ENCODE measurements at places on chromosomes 11 and 22.
A peak's percentile ranks its signal among the peaks of the same experiment; 100 is the strongest.

GRCh38 chr11:91163619-91164451 lies 941.0 kb upstream of the CHORDC1 start:
- H3K4me1 ChIP-seq, result no peaks in the 10 kb centered on the region
- no peaks in the 10 kb centered on the region for H3K27me3 ChIP-seq
- DNase-seq, result no peak
- no peaks in the 10 kb centered on the region for H3K36me3 ChIP-seq

- H3K4me3 ChIP-seq, result no peak overlapping the region
- no peaks in the 10 kb centered on the region for H3K4me1 ChIP-seq
- no peak for DNase-seq
- H3K36me3 ChIP-seq, result no peaks in the 10 kb centered on the region
These were observed 17.3 kb downstream of the RHOD start for GRCh38 chr11:67073908-67074307.

DNA sequence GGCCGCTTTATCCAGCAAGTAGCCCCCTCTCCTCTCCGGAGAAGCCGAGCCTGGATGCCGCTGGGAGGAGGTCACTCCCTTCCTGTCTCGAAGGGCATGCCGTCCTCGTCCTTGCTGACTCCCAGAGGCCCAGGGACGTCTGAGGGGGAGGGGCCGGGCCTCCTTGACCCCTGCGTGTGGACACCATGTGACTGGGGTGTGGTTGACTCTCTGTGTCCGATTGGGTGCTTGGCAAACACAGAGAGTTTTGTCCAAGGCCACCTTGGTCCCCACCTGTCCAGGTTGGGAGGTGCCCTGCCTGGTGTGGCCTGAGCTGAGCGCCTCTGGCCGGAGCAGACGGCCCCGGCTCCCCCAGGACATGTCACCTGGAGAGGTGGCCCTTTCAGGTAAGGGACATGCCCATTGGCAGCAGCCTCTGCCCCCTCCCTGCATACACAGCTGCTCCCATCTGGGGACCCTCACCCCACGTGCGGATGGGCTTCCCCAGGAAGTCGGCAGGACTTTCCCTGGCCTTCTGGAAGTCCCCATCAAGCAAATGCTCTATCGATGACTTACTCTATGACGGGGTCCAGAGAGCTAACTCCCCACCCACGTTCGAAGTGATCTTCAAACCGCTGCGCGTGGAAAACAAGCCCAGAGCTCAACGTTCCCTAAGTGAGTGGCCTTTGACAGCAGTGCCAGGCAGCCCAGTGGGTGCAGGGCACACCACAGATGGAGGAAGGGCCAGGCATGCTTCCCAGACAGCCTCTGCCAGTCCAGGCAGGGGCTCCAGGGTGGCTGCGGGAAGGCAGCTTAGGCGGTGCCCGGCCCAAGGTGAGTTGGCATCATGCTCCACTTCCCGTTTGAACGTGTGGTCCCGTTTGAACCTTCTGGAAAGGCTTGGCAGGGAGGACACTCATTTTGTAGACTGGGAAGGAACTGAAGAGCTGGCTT lies at the start of gene SMIM38:
Gene SMIM38, plus strand, starts transcription at position 634 of the 933 bp plus-strand sequence. CDS start 1,912 bp downstream, outside the sequence.
- H3K4me3 ChIP-seq, result no peak within 1 kb of the TSS
- no peak for DNase-seq
- H3K27me3 ChIP-seq, result peaks cover 5% of the 10 kb centered on the region
- peaks cover under 1% of the 10 kb centered on the region for H3K36me3 ChIP-seq

DNA sequence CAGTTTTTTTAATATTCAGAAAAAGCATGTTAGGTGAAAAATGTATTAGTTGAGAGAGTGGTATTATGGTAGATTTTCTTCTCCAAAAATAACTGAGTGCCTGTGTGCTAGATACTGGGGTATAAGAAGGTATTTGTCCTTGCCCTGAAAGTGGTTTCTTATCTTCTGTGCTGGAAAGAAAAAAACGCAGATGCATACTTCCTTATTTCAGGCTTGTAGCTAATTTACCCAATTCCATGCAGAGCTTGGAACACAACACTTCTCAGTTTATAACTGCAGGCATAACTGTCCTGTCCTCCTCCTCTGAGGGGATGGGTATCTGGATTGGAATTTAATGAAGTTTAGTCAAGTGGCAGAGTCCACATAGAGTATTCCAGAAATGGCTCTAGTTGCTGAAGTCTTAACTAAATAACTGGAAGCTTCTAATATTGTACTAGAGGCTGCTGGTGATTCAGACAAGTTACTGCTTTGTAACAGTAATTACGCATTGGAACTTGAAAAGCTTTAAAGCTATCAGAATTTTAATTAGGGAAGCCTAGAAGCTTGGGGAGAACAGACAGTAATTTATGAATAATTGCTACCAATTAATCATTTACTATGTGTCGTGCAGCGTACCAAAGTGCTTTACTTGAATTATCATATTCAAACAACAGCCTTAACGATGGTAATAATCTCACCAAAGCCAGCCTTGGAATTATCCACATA lies 12.7 kb upstream of the C11orf91 start:
- no peak for DNase-seq
- peaks cover 24% of the 10 kb centered on the region for H3K36me3 ChIP-seq
- H3K27me3 ChIP-seq, result no peaks in the 10 kb centered on the region
- no peak overlapping the region for H3K27ac ChIP-seq

- H3K36me3 ChIP-seq, result no peaks in the 10 kb centered on the region
- no peak overlapping the region for H3K27ac ChIP-seq
- peaks cover 11% of the 10 kb centered on the region for H3K4me1 ChIP-seq
- H3K27me3 ChIP-seq, result no peaks in the 10 kb centered on the region
These were observed 7.1 kb downstream of the CASP12 start for GRCh38 chr11:104891135-104891534.

GRCh38 chr11:130645164-130645842 lies 196.9 kb downstream of the ADAMTS15 start:
- H3K36me3 ChIP-seq, result no peaks in the 10 kb centered on the region
- no peaks in the 10 kb centered on the region for H3K4me1 ChIP-seq
- no peak overlapping the region for H3K27ac ChIP-seq
- no peak overlapping the region for H3K4me3 ChIP-seq
- no peak for DNase-seq

GRCh38 chr11:111707039-111707690 lies 59.0 kb downstream of the PPP2R1B start:
- peaks cover 41% of the 10 kb centered on the region for H3K36me3 ChIP-seq
- no peak overlapping the region for H3K4me3 ChIP-seq
- no peak overlapping the region for H3K27ac ChIP-seq

GRCh38 chr22:41899992-41900651 lies 14.8 kb downstream of the SHISA8 start:
- H3K27me3 ChIP-seq, result no peaks in the 10 kb centered on the region
- no peak for DNase-seq
- no peak overlapping the region for H3K4me3 ChIP-seq
- H3K27ac ChIP-seq, result no peak overlapping the region

DNA sequence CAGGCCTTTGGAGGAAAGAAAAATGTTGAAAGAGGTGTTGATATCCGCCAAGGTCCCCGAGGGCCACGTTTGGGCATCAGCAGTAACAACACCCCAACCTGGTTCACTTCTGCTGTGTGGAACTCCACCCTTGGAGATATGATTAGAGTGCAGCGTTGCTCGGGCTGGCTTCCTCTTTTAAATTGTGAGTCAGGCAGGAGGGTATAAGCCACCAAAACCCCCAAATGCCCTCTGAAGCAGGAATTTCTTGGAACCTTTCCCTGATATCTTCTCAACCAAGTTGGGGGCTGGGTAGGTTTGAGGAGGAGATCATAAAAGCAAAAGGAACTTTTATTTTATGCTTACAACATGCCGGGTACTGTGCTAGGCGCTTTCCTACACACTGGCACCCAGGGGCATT lies 6.4 kb upstream of the C11orf96 start:
- H3K36me3 ChIP-seq, result no peaks in the 10 kb centered on the region
- no peak for DNase-seq
- peaks cover 2% of the 10 kb centered on the region for H3K4me1 ChIP-seq
- no peak overlapping the region for H3K27ac ChIP-seq
- peaks cover 11% of the 10 kb centered on the region for H3K27me3 ChIP-seq

GRCh38 chr11:3855808-3856491 lies 486 bp downstream of the STIM1 start:
- H3K36me3 ChIP-seq, result no peaks in the 10 kb centered on the region
- H3K4me3 ChIP-seq, result peak overlapping the region; percentile 98
- no peaks in the 10 kb centered on the region for H3K27me3 ChIP-seq
- DNase-seq, result no peak

GRCh38 chr22:39282645-39283321 lies 36.6 kb downstream of the RPL3 start:
- H3K36me3 ChIP-seq, result peaks cover 2% of the 10 kb centered on the region
- DNase-seq, result no peak
- H3K4me3 ChIP-seq, result no peak overlapping the region
- H3K4me1 ChIP-seq, result peaks cover 11% of the 10 kb centered on the region

- H3K27ac ChIP-seq, result no peak overlapping the region
- H3K4me1 ChIP-seq, result peaks cover 2% of the 10 kb centered on the region
- H3K4me3 ChIP-seq, result no peak overlapping the region
- no peaks in the 10 kb centered on the region for H3K36me3 ChIP-seq
- no peaks in the 10 kb centered on the region for H3K27me3 ChIP-seq
These were observed 28.2 kb downstream of the SLC22A12 start for GRCh38 chr11:64619196-64619595.

DNA sequence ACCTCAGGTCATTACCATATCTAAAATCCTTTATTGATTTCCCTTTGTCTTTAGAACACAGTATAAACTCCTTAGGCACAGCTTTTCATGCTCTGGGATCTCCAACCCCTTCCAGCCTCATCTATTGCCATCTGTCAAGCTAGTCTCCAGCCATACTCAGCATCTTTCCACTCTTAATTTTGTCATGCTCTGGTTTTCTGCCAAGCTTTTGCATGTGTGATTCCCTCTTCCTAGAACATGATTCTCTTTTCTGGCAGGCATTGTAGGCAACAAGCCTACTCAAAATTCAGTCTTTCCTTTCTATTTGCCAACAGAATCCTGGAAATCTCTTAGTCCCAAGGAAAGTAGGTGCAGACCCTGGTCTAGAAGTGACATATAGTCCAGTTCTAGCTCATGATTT lies 35.5 kb upstream of the SLC6A5 start:
- H3K27ac ChIP-seq, result no peak overlapping the region
- no peak for DNase-seq
- no peaks in the 10 kb centered on the region for H3K4me1 ChIP-seq
- H3K27me3 ChIP-seq, result peaks cover 5% of the 10 kb centered on the region

DNA sequence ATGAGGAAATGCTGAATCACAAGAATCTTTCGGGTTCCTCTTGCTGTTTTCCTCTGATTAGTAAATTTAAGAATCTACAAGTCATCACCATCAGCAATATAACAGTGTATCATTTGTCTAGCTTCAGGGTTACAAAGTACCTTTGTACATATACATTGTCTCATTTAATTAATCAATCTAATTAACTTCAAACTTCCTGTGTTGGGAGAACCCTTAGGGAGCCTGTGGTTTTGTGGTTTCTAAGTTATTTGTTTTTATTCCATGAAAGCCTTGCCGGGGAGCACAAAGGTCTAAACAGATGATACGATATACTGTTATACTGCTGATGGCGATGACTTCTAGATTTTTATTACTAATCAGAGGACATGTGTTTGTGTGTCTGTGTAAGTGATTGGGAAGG lies 41.0 kb downstream of the TIMP3 start:
- H3K4me1 ChIP-seq, result no peaks in the 10 kb centered on the region
- no peaks in the 10 kb centered on the region for H3K36me3 ChIP-seq
- H3K27ac ChIP-seq, result no peak overlapping the region
- DNase-seq, result no peak
- H3K27me3 ChIP-seq, result peaks cover 7% of the 10 kb centered on the region

- no peak overlapping the region for H3K4me3 ChIP-seq
- peaks cover 38% of the 10 kb centered on the region for H3K36me3 ChIP-seq
- no peaks in the 10 kb centered on the region for H3K27me3 ChIP-seq
- peak overlapping the region; percentile 49 for H3K27ac ChIP-seq
- no peak for DNase-seq
These were observed 83.8 kb downstream of the TBC1D22A start for GRCh38 chr22:46846150-46846831.

DNA sequence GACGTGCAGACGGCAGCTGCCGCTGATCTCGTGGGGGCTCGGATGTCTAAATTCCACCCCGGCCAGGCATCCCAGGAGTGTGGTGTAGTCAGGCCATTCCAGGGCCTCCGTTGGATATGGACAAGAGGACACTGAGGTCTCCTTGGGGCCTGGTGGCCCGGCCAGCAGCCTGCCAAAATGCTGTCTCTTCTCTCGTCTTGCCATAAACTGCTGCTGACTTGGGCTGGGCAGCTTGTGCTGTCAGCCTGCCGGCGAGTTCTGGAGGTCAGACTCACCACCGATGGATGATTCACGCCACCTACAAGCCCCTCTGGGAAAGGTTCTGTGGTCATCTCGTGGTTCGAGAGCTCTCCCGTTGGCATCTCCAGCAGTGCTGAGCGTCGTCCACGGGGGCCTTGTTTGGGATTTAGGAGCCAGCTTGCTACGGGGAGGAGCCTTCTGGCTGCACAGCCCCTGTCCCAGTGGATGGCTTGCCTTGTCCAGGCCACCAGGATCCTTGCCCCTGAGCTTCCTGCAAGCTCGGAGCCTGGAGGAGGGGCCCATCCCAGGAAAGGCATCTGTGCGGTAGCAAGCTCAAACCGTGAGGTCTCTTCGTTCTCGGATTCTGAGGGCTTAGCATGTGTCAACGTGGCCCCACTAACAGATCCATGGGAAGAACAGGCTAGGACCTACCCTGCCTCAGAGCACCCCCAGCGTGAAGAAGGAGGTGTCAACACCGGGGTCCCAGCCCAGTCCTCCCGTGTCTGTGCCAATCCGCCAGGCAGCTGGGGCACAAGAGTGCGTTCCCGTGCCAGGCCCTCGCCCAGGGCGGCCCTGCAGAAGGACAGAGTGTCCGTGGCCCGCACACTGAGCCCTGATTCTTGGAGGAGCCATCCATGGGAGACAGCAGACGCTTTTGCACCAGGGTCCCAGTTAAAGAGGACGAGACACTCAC lies 1114.1 kb downstream of the BRD1 start:
- peaks cover 1% of the 10 kb centered on the region for H3K36me3 ChIP-seq
- H3K4me1 ChIP-seq, result no peaks in the 10 kb centered on the region
- no peak overlapping the region for H3K27ac ChIP-seq
- DNase-seq, result no peak

- peak overlapping the region; percentile 100 for H3K27ac ChIP-seq
- H3K4me1 ChIP-seq, result peaks cover 83% of the 10 kb centered on the region
- peak overlapping the region; percentile 90 for H3K4me3 ChIP-seq
- peaks cover 18% of the 10 kb centered on the region for H3K36me3 ChIP-seq
- DNase-seq, result peak; percentile 90
- H3K27me3 ChIP-seq, result no peaks in the 10 kb centered on the region
These were observed 26.7 kb downstream of the CD44 start for GRCh38 chr11:35165423-35166368.

- DNase-seq, result no peak
- peaks cover 12% of the 10 kb centered on the region for H3K4me1 ChIP-seq
- no peaks in the 10 kb centered on the region for H3K27me3 ChIP-seq
- H3K36me3 ChIP-seq, result peaks cover 23% of the 10 kb centered on the region
- H3K27ac ChIP-seq, result peak overlapping the region; percentile 95
- H3K4me3 ChIP-seq, result peak overlapping the region; percentile 92
These were observed 877 bp downstream of the ALG9 start for GRCh38 chr11:111870522-111870885.

GRCh38 chr11:61964058-61964665 lies 3.3 kb downstream of the FTH1 start:
- no peak for DNase-seq
- H3K27ac ChIP-seq, result peak overlapping the region; percentile 94
- H3K4me3 ChIP-seq, result no peak overlapping the region
- H3K36me3 ChIP-seq, result peaks cover 14% of the 10 kb centered on the region
- peaks cover 30% of the 10 kb centered on the region for H3K4me1 ChIP-seq

- H3K27ac ChIP-seq, result peak within 1 kb of the TSS; percentile 94
- H3K27me3 ChIP-seq, result peaks cover 10% of the 10 kb centered on the region
- peaks cover 43% of the 10 kb centered on the region for H3K4me1 ChIP-seq
- H3K36me3 ChIP-seq, result no peaks in the 10 kb centered on the region
These were observed at the start of gene SORL1-AS1 for GRCh38 chr11:121452609-121453150. Gene SORL1-AS1, minus strand, starts transcription at chr11:121452967.

- no peak overlapping the region for H3K4me3 ChIP-seq
- DNase-seq, result peak; percentile 54
- H3K27me3 ChIP-seq, result no peaks in the 10 kb centered on the region
- H3K36me3 ChIP-seq, result peaks cover 16% of the 10 kb centered on the region
These were observed 8.6 kb downstream of the MRPL11 start for GRCh38 chr11:66429983-66430602.
